ENCODE measurements at places on chromosomes 6 and 20. TPM values are rescaled to one million over a fixed set of nuclear protein-coding genes. Genes with fewer than 3 reads are reported as not detected.

DNA sequence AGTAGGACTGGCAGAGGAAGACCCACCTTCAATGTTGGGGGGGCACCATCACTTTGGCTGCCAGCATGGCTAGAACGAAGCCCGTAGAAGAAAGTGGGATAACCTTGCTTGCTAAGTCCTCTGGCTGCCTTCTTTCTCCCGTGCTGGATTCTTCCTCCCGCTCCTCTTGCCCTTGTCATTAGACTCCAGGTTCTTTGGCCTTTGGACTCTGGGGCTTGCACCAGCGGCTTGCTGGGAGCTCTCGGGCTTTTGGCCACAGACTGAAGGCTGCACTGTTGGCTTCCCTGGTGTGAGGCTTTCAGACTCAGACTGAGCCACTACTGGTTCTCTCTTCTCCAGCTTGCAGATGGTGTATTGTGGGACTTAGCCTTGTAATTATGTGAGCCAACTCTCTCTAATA lies 28.2 kb downstream of the GSTA2 start:
- no peaks in the 10 kb centered on the region for H3K36me3 ChIP-seq
- no peak overlapping the region for H3K4me3 ChIP-seq
- H3K27ac ChIP-seq = no peak overlapping the region
- peaks cover 78% of the 10 kb centered on the region for H3K27me3 ChIP-seq
- DNase-seq = no peak

DNA sequence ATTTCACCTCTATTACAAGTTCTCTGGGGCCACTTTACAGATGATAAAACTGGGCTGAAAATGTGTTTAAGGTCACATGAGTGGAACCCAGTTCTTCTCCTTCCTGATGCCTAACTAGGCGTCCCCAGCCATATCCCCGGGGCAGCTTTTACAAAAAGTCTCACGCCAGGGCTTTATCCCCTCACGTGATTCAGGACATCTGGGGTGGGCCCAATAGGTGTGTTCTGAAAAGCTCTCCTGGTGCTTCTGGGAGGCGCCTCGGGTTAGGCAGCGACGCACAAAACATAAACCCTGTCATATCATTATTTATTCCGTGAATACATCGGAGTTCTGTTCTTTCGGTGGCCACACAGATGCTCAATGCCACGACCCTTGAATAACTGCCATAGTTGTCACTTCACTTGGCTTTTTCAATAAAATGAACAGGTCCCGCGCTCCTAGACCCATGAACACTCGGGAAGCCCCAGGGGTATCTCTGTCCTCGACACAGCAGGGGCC lies 32.1 kb downstream of the SF3B5 start:
- H3K27ac ChIP-seq = no peak overlapping the region
- H3K27me3 ChIP-seq = peaks cover 16% of the 10 kb centered on the region
- DNase-seq = no peak
- H3K4me3 ChIP-seq = peak overlapping the region; percentile 82
- peaks cover 15% of the 10 kb centered on the region for H3K36me3 ChIP-seq
- H3K4me1 ChIP-seq = peaks cover 8% of the 10 kb centered on the region

DNA sequence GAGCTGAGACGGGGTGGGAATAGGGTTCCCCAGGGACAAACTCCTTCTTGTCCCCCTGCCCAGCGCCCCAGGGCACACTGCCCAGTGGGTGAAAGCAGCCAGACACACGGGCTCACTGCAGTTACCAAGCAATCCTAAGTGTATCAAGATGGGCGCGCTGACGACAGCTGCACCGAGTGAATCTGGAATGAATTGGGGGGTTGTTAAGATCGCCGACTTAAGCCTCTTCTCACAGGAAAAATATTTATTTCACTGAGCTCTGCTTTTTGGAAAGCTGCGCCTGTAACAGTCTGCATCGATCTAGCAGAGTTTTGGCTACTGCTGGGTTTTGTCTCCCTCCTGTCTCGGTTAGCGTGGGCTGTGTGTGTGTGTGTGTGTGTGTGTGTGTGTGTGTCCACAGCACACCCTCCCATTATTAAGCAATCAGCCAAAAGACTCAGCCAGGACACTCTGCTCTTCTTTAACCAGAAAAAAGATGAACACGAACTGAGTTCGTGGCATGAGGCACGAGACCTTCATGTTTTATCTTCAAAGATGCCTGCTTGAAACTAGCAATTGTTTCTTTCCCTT lies 35.9 kb downstream of the RIPOR3 start:
- DNase-seq = no peak
- peaks cover 15% of the 10 kb centered on the region for H3K36me3 ChIP-seq
- H3K4me1 ChIP-seq = peaks cover 30% of the 10 kb centered on the region
- no peak overlapping the region for H3K27ac ChIP-seq
- no peaks in the 10 kb centered on the region for H3K27me3 ChIP-seq

- H3K4me1 ChIP-seq = no peaks in the 10 kb centered on the region
- no peaks in the 10 kb centered on the region for H3K27me3 ChIP-seq
- no peaks in the 10 kb centered on the region for H3K36me3 ChIP-seq
- no peak for DNase-seq
- no peak overlapping the region for H3K4me3 ChIP-seq
These were observed 39.6 kb upstream of the GFOD1 start for GRCh38 chr6:13526727-13527670.

Gene OOEP
- total RNA-seq = 7.0 TPM

Gene CDC5L
- 43.4 TPM for total RNA-seq

All from Calu3 (cell line).